CD4-positive, alpha-beta T cell (primary cell): ENCODE measurements at places on chromosomes 3 and 15.

GRCh38 chr3:133662278-133662651, 524 bp upstream of the TOPBP1 start:
- DNase-seq: peak; percentile 64

- peak; percentile 82 for DNase-seq
Measured at GRCh38 chr3:129016356-129016719, 15.2 kb downstream of the EFCC1 start.

- no peak for DNase-seq
Measured at GRCh38 chr3:174784206-174784934, 74.8 kb upstream of the NAALADL2 start.

DNA sequence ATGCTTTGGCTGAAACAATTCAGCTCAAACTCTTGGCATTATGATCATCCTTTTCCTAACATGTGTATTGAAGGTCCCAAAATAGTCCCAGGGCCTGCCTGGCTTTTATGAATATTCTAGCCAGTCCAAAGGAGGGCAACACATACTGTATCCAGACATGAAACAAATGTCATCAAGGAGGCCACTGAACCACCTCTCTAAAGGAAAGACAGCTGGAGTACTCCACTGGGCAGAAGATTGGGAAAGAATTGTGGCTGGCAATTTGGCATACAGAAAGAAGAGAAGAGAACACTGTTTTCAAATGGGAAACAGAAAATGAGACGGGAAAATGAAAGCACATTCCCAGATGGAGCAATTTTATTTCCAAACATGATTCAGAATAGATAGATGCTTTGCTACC, 80.6 kb downstream of the NCEH1 start:
- no peak for DNase-seq
